ENCODE measurements at places on chromosomes 1 and 21.

- no peak for DNase-seq
These were observed 26.4 kb downstream of the LRRC8D start for GRCh38 chr1:89847191-89847729.

- DNase-seq: no peak
These were observed 83.9 kb downstream of the PCNX2 start for GRCh38 chr1:233211595-233211994.

DNA sequence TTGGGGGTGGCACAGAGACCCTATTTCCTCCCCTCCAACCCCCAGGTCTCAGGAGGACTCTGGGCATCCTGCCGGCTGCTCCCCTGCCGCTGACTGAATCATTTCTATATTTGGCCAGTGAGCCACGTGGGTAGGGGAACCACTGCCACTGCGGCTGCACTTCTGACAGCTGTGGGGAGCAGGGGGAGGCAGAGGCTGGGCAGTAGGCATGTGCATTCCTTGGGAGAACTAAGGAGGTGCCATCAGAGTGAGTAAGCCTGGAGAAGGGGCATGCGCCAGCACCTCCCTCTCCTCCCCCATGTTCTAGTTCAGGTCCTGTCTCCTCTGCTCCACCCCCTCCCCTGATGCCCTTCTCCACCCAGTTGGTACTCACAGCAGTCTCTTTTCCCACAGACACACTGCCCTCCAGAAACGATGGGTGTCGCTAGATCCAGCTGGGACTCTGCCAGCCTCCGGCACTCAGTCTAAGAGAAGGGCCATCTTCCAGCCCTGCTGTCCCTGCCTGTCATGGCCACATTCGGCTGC, 12.0 kb downstream of the PPFIA4 start:
- DNase-seq: no peak

DNA sequence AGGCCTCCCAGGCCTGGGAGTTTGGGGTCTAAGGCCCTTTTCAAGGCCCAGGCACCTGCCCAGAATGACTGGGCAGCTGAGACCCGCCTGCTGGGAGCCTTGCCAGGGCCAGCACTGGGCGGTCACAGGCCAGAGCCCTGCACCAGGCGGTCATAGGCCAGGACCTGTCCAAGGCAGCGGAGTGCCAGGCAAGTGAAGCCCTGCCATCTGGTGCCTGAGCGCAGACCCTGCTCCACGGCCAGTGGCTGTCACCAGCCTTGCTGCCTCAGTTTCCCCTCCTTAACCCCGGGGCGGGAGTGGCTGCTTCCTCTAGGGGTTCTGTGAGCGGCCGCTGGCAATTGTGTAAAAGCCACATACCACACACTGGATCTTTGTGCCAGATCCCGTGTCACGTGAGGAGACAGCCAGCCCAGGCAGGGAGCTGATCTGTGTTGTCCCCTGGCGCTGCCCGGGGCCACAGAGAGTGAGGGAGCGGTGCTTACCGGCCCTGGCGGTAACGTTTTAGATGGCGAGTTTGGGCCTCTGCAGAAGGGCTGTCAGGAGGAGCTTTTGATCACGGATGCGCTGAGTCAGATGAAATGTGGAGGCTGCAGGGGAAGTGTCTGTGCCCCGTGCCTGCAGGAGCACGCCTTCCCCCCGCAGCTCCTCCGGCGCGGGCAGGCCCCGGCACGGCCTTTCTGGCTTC, 4.6 kb downstream of the COL18A1 start:
- peak; percentile 66 for DNase-seq

- no peak for DNase-seq
These were observed 16.9 kb upstream of the PWP2 start for GRCh38 chr21:44090325-44090724.

GRCh38 chr1:22074803-22075202, 22.3 kb downstream of the CDC42 start:
- no peak for DNase-seq

DNA sequence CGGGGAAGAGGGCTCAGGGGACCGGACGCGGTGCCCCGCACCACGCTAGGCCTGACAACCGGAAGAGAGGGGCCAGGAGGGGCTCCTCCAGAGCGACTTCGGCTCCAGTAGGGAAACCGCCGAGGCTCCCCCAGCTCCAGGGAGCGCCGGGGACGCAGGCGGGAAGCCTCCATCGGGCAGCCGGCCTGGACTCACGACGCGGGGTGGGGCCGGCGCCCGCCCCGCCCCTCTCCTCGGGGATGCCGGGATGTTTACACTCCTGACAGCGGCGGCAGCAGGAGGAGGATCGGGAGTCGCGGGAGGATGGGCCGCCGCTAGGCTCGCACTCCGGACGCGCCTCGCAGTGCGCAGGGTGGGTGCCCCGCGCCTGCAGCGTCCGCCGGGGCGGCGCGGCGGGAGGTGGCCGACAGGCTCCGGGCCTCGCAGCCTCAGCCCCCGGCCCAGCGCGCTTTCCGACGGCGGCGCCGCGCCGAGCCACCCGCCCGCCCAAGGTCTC, at the start of gene NEK7:
TSS of gene NEK7 (plus strand) at position 254 of the 496 bp plus-strand sequence. CDS start 75,583 bp downstream, outside the sequence.
- peak; percentile 79 for DNase-seq

GRCh38 chr1:17565461-17566252, 26.2 kb downstream of the ARHGEF10L start:
- no peak for DNase-seq
